ENCODE measurements at places on chromosomes 3 and 15. TPM values are rescaled to one million over a fixed set of nuclear protein-coding genes. Genes with fewer than 3 reads are reported as not detected.

MAP6D1 gene
- 0.59 TPM for total RNA-seq

THRB gene
- 0.36 TPM for total RNA-seq

LDHAL6B gene
- not detected for total RNA-seq

SERPINI2 gene
- not detected for total RNA-seq

STX19 gene
- total RNA-seq: not detected

APH1B gene
- total RNA-seq: 17.7 TPM

CA12 gene
- total RNA-seq: 114 TPM

CBLB gene
- total RNA-seq: 128 TPM

CHST2 gene
- total RNA-seq: 16.5 TPM

ANKUB1 gene
- not detected for total RNA-seq

C3orf22 gene
- not detected for total RNA-seq

DCLK3 gene
- under 0.01 TPM for total RNA-seq

SLTM gene
- total RNA-seq: 77.8 TPM

XCR1 gene
- not detected for total RNA-seq
